Thoracic aorta (tissue), 2 donors: ENCODE measurements at places on chromosomes 5 and 9. TPM values are rescaled to one million over a fixed set of nuclear protein-coding genes. Genes with fewer than 3 reads are reported as not detected.

The MINAR2 gene
- total RNA-seq = not detected

DNA sequence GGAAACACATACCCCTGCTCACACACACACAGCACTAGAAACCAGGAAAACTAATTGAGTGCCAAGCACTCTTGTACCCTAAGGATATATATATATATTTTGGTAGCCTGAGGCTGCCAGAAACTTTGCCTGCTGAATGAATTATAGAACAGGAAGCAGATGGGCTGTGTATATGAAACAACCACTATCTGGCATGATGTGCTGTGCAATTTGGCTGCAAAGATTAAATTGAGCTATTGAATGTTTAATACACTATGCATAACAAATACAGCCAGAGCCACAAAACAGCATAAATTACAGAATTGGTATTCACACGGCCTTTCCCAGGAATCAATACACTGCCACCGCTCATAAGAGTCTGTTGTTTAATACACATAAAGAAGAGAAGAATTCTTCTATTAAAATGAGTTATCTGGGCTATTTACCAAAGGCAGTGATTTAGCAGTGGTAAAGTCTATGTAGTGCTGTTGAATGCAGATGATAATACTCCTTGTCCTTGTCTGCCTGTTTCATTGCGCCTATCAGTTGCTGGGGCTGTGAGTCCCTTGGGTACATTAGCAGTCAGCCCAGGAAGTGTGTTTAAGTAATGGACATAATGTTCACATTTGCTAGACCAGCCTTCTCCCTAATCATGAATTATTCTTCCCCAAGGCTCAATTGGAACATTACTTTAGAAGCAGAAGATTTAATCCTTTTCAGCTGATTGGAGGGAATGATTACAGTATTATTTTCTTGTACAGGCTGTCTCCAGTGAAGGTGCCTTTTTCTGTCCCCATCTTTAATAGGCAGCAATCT lies 294.3 kb downstream of the TLE1 start:
- DNase-seq = no peak

- no peak for DNase-seq
Observed at GRCh38 chr9:1331546-1332038, 281.4 kb downstream of the DMRT2 start.

DNA sequence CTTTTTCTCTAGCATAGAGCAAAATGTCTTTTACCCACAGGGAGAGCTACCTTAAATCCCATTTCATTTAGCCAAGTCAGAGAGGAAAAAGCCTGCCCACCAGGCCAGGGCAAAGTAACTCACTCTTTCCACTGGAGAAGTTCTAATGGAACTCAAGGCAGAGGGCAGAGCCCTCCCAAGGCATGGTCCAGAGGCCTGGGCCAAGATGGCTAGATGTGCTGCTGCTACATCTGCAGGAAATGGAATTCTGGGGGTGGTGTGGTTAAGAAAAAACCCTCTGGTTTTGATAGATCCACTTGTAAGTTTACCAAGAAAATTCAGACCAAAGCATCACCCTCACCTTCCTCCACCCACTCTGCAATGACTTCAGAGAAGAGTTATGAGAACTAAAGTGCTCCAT lies 37.3 kb downstream of the CSF2 start:
- no peak for DNase-seq

DNA sequence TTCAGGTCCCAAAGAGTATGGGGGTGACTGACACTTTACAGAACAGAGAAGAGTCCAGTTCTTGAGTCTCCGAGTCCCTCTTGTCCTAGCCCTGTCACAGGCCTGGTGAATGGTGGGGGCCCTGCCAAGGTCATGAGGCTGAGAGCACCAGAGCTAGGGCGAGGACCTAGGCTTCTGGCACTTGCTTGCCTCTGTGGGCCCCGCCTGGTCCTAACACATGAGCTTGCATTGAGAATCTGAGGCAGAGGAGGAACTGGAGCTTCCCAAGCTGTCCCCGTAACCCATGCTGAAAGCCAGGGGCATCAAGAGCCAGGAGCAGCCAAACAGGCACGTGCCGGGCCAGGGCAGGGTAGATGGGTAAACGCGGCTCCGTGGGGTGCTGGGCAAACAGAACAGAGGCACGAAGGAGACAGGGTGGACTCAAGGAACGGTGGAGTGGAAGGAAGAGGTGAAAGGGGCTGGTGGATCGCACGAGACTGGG lies 41.3 kb downstream of the JADE2 start:
- DNase-seq = no peak

The CD72 gene
- 9.9 TPM for total RNA-seq

DNA sequence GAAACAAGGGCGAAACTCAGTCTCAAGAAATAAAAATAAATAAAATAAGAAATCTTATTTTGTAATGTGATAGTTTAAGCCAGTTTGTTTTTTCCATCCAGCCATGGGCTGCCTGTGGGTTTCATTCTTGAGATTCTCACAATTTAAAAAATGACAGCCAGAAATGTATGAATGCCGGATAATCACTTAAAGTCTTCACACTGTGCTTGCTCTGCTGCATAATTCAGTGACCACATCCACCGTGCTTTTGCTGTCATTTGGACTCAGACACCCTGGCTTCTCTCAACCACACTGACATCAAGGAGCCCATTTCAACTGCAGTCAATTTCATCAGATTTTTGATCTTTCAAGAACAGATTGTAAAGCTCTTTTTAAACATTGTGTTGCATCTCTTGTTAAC lies 61.0 kb upstream of the DAPK1 start:
- DNase-seq = no peak

The PDZD2 gene
- total RNA-seq = 4.5 TPM

DNA sequence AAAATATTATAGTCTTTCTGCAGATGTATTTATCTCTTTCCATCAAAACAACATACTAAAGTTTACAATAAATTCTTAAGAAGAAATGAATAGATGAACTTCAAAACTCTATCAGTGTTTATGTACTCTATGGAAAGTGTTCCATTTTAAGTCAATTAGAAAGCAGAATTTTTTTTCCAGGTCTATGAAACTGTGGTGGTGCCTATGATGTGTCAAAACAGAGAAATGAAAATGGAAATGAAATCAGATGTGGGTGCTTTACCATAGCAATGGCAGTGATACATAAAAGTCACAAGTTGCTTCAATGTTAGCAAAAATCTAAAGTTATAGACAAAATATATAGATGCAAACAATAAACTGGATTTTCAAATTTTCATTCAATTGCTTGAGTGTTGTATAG lies 97.3 kb downstream of the PTCH1 start:
- no peak for DNase-seq

GRCh38 chr9:88464851-88465250 lies 70.1 kb upstream of the NXNL2 start:
- DNase-seq = no peak

DNA sequence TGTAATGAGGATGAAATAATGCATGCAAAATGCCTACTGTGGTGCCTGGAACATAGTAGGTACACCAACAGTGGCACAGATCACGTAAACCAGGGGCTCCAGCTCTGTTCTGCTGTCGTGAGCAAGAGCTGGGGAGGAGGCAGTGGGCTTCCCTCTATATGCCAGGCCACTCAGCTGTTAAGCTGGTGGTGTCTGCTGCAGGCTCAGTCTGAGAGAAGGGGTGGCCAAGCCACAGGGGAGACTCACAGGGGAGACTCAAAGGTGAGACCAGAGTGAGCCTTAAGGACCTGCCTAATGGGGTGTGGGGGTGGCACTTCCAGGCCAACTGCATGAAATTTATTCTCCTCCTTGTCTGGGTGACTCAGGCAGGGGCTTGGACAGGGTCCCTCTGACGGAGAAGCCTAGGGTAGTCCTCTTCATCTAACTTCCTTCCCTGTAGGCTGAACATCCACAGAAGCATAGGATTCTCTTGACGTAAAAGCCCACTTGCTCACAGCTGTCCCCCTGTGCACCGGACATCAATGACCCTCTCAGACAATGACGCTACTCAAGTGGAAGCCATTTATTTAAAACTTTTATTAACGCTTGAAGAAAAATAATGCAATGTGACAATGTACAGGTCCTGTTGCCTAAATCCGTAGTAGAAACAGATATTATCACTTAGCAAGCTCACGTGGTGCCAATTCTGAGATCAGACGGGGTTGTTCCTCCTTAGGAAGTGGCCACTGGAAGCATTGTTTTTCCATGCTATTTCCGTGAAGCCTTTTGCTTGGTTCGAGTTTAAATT lies 13.9 kb downstream of the STC2 start:
- DNase-seq = no peak

DNA sequence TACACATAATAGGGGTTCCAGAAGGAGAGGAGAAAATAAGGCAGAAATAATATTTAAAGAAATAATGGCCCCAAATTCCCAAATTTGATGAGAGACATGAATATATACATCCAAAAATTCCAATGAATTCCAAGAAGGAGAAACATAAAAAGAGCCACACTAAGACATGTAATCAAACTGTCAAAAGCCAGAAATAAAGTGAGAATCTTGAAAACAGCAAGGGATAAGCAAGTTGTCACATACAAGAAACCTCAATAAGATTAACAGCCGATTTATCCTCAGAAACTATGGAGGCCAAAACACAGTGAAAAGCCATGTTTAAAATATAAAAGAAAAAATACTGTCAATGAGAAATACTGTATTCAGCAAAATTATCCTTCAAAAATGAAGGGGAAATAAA lies 14.5 kb downstream of the CATSPER3 start:
- DNase-seq = no peak

The SLCO6A1 gene
- total RNA-seq = not detected
